ENCODE measurements at places on chromosomes 3 and 15. TPM values are rescaled to one million over a fixed set of nuclear protein-coding genes. Genes with fewer than 3 reads are reported as not detected.

The TGM5 gene
- 0.31 TPM for total RNA-seq

The XYLB gene
- total RNA-seq, result 6.1 TPM

The SHC4 gene
- 0.66 TPM for total RNA-seq

The GOLGA6A gene
- not detected for total RNA-seq

The MESP2 gene
- not detected for total RNA-seq

The NPAP1 gene
- not detected for total RNA-seq

The CRABP1 gene
- not detected for total RNA-seq

DNA sequence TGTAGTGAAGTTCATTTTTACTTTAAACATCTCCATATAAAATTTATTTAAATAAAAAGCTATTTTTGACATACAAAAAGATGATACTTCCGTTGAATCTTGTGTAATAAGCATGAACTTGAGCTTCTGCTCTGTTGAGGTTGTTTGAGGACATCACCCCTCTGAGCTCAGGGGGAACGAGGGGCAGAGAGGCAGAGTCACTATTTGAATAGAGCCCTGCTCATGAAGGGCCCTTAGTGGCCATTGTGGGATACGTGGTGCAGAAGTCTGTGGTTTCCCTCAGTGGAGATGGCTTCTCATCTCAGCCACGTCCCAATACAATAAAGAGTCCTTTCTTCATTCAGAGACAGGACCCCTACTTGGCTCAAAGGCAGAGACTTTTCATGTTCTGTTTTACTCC, 10.6 kb downstream of the CEMIP start:
- no peak for DNase-seq

DNA sequence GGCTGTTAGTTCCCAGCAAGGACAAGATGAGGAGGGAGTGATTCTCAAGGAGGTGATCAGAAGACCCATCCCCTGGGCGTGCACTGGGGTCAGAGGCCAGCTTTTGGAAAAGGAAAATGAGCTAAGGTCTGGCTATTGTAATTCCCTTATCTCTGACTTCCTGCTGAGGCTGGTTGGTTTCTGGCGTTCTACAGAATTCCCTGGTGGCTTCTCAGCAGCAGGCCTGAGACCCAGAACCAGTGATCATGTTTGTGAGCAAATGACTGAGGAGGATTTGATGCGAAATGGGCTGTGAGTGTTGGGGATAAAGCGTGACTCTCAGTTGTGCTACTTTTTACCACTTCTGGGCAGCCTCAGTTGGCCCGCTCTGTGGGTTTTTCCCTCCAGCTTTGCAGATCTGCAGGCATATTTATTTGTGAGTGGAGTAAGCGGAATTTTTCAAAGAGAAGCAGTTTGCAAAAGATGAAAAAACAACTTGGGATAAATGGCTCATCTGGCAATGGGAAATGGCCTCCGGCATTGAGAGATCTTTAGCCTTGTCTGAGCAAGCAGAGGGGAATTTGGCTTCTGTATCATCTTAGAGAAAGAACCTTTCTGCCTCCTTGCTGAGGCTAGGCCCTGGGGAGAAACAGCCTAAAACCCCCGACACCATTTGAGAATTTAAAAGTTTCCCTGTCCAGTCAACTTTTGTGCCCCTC, 102.7 kb downstream of the SLCO3A1 start:
- no peak for DNase-seq

DNA sequence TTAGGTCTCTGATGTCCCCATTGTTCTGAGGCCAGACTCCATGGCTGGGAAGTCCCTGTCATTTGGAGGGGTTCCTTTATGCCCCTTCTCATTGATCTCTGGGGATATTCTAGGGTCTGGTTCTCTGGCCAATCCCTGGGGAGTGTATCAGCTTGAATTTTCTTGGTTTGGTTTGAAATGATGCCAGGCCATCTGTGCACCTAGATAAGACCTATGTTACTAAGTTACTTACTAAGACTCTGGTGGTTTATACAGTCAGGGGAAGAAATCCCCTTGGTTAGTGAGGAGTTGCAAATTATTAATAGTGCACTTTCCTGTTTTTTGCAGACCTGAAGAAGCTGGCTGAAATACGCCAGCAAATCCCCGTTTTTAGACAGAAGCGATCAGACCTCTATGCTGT, 20.3 kb downstream of the NIT2 start:
- no peak for DNase-seq

GRCh38 chr3:134253475-134254226, 3.0 kb upstream of the RYK start:
- DNase-seq, result no peak

DNA sequence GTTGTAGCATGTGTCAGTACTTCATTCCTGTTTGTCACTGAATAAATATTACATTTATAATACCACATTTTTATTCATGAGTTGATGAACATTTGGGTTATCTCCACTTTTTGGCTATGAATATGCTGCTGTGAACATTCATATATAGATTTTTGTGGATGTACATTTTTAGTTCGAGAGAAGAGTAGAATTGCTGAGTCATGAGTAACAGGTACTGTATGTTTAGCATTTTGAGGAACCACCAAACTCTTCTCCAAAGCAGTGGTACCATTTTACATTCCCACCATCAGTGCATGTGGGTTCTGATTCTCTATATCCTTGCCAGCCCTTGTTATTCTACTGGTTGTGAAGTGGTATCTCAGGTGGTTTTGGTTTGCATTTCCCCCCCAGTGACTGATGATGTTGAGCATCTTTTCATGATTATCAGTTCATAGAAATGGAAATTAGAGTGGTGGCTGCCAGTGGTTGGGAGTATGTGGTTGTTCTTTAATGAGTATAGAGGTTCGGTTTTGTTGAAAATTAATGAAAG, 59.6 kb downstream of the CCDC66 start:
- DNase-seq, result peak; percentile 31

- DNase-seq, result no peak
Observed at GRCh38 chr3:141812586-141812985, 49.4 kb downstream of the GRK7 start.

DNA sequence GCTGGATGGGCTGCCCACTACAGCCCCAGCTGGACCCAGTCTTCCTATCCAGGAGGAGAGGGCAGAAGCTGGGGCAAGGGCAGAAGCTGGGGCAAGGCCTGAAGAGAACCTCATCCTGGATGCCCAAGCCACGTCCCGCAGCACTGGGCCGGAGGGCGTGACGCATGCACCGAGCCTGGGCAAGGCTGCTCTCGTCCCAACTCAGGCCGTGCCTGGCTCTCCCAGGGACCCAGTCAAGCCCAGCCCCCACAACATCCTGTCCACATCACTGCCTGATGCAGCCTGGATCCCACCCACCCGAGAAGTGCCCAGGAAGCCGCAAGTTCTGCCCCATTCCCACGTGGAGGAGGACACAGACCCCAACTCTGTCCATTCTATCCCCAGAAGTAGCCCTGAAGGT, 22.3 kb downstream of the FBLN2 start:
- no peak for DNase-seq

DNA sequence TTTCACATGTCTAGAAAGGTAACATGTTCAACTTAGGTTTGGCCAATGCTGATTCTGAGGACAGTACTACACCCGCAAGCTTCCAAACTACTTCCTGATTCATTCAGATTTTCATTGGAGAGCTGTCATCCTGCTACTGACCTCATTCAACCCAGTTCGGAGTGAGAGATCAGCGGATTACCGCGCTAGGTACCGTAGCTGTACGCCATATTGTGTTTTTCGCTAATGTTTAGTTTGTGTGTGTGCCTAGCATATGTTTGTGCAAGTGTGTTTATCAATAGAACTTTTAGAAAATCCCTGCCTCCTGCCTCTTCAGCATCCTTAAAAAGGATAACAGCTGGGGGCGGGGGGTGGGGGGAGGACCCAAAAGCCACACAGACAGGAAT, 1.1 kb downstream of the ZBTB20 start:
- DNase-seq, result peak; percentile 56

DNA sequence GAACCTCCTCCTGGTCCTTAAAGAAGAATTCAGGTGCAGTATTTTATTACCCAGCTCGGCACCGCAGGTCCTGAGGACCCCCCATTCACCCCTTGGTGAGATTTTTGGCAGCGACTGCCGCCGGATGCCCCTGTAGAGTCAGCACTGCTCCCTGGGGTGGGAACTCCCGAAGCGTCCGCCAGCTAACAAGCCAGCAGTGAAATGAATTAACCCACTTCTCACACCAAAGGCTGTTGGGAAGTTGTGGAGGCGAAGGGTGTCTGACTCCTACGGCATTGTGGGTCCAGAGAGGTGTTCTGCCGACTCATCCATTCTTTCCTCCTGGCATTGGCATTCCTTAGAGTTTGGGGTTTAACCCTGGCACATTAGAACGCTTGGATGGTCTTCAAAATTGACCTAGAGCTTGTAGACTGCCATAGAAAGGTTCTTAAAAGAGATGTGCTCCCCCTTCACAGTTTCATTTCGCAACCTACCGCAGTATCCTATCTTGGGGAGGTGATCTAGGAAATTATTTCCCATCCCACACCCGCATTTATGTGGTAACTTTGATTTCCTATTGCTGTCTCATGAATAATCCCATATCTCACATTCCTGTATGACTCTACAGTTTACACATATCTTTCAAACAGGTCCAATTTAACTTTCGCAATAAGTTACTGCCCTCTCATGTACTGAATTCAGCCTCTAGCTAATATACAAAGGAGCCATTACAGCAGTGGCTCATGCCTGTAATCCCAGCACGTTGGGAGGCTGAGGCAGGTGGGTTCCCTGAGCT, 879 bp upstream of the EIF5A2 start:
- DNase-seq, result no peak

DNA sequence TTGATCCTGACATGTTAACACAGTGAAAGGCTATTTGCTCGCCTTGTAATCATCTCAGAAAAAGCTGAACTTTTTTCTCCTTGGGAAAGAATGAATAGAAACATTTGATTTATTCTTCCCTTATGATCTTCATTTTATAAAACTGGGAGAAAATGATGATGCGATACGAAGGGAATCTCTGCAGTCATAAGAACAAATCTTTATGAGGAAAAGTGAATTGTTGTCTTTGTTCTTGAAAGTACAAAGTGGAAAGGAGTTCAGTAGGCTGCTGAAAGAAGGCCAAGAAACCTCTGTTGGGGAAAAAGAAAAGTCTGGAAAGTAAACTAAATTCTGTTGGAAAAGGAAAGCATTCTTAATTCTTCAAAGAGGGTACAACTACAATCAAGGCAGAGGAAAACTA, 248.8 kb downstream of the NSUN3 start:
- DNase-seq, result no peak

DNA sequence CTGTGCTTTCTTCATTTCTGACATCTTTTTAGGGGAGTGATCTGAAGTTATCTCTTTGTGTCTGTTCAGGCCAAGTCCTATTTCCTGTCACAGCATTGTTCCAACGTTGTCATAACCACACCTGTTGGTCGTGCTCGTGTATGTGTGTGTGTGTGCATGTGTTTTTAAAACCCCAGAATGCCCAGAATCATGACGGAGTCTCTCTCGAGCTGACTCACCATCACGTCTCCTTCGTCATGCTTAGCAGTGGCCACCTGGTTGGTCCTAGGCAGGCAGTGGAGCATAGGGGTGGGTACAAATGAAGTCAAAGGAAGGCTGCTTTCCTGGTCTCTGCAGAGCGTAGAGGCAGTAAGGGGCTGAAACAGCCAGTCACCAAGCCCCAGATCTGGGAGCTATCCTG, 126.8 kb upstream of the ABHD17C start:
- DNase-seq, result no peak

DNA sequence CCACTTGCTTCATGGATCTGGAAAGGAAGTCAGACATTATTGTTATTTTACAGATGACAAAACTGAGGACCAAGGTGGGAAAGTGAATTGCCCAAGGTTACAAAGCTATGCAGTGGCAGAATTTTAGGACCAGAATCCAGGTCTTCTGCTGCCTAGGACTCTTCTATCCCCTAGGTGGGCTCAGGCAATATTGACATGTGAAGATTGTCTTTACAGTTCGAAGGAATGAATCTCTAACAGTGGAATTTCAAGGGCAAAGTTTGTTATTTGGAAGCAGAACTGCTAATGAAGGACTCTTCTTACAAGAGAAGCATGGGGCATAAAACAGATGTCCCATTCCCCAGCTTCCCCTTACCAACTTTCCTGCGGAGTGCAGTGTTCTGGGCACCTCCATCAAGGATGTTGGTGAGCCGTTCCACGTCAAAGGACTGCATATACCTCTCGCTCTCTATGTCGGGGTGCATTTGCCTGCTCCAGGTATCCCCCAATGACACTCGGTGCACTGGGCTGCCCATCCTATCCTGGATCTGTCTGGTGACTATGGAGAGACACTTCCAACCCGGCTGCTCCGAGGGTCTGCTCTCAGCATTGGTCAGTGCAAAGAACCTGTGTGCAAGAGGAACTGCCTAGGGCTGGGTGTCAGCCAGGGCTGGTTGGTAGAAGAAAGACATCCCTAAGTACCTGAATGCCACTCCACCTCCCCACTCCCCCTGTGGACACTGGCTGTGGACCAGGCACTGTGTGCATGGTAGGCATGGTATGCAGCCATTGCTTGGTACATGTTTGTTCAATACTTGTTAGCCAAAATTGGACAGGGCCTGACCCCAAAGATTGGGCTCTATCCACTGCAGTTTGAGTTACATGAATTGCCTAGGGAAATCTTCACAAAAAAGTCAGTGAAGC, 2.1 kb downstream of the ACOX2 start:
- DNase-seq, result no peak

- no peak for DNase-seq
Observed at GRCh38 chr3:25895031-25895430, 105.1 kb downstream of the OXSM start.

DNA sequence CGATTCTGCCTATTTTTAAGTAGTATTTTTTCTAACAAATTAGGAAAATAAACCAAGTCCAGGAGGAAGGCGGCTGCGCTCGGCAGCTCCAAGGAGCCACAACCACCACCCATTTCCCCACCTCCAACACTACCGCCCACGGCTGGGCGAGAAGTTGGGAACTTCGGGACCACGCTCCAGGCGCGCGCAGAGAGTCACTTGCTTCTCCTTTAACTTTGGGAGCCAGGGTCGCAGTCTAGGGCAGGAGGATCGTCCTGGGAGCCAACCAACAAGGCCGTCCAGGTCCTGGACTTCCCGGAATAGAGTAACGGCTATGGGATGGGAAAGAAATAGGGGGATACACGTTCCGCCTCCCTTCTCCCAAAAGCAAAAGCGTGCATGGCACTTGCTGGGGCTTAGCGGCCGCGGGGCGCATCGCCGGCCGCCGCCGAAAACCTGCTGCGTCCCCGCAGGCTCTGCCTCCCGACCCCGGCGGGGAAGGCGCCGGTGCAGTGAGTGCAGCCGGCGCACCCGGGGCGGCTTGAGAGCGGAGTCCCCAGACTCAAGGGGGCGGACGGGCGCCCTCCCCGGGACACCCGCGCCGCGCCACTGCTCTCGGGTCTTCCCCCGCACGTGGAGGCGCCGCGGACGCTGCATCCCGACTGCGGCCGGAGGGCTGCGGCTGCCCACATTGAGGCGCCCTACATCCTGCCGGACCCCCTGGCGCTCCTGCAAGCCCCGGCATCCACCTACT, 699 bp downstream of the MEGF11 start:
- DNase-seq, result peak; percentile 23

GRCh38 chr3:34033839-34034238, 235.4 kb downstream of the PDCD6IP start:
- DNase-seq, result no peak

GRCh38 chr3:141082064-141082463, 30.9 kb downstream of the SPSB4 start:
- DNase-seq, result no peak

GRCh38 chr3:156352728-156353127, 202.2 kb downstream of the SSR3 start:
- DNase-seq, result no peak
